ENCODE measurements at places on chromosomes 11 and 22. TPM values are rescaled to one million over a fixed set of nuclear protein-coding genes. Genes with fewer than 3 reads are reported as not detected.

Gene OR8G5
- not detected for total RNA-seq

Gene OR4D5
- not detected for total RNA-seq

Gene OR52I2
- total RNA-seq = not detected

Gene OR10A2
- not detected for total RNA-seq

Gene CCDC188
- not detected for total RNA-seq

Gene CYTH4
- total RNA-seq = not detected

Gene ELMOD1
- under 0.01 TPM for total RNA-seq

Gene PGA5
- total RNA-seq = not detected

DNA sequence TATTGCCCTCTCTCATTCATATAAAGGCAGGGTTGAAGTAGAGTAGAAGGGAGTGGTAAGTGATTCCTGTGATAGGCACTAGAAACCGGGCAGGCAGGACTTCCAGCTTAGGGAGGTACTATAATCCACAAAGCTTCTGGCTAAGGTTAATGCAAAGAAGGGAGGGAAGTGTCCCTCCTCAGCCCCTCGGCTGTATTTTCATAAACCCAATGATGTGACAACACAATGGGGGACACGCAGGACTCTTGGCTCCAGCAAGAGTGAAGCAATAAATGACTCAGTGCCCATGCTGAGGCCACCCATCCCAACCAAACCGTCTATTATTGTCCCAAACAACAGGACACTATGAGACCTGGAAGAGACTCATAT lies 90.7 kb downstream of the ETS1 start:
- DNase-seq = no peak

GRCh38 chr11:96254087-96254486 lies 88.9 kb downstream of the MAML2 start:
- no peak for DNase-seq

DNA sequence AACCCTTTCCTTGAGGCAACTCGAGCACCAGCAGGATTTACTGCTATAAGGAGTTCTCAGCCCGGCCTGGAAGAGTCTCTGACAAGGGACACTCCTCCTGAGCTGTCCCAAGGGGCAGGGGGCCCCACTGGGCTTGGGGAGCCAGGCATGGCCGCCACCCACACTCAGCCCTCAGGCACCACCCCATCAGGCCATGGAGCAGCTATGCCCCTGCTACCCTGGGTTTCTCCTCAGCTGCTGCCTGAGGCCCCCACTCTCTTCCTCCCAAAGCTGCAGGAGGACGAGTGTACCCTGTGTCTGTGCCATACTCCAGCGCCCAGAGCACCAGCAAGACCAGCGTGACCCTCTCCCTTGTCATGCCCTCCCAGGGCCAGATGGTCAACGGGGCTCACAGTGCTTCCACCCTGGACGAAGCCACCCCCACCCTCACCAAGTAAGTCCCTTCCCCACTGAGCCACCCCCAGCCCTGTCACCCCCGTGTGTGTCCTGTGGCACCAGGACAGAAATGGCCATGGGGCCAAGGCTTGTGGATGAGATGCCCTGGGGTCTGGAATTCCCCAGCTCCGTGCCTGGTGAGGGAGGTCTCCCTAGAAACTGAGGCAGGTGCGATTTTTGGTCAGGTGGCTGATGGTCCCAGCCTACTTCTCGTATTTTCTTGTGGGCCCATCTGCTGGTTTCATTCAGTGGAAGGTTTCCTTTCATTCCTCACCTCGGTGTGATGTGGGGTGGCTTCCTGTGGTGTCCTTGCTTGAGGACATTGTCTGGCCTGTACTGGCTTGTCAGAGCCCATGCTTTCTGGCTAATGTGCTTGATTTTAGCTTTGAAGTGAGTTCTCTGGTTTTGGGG lies 28.4 kb downstream of the TAB1 start:
- DNase-seq = no peak

DNA sequence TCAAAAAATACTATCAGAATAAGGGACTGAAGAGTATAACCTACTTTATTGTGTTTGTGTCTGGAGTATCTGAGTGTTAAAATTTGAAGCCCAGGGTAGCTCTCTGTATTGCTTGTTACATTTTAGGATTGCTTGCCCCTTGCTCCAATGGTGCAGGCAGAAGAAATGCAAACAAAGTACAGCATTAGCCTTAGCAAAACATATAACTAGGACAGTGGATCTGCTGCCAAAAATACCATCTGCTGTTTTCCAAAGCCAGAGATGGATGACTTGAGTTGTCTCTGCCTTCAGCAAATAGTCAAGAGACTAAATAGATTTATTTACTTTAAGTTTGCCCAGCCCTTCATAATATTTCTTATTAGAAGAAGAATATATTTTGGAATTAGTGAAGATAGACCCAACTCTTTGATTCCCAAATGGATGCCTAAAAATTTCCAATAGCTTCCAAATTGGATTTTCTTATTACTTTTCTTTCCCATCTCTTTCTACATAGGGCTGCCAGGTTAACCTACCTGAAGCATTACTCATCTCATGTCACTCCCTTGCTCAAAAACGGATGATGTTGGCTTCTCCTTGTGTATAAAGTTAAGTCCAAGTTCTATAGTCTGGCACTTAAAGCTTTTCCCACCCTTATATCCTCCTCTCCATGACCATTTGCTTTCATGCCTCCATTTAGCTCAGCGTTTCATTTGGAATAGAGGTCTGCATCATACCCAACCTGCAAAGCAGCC lies 66.3 kb downstream of the LDLRAD3 start:
- DNase-seq = peak; percentile 66

DNA sequence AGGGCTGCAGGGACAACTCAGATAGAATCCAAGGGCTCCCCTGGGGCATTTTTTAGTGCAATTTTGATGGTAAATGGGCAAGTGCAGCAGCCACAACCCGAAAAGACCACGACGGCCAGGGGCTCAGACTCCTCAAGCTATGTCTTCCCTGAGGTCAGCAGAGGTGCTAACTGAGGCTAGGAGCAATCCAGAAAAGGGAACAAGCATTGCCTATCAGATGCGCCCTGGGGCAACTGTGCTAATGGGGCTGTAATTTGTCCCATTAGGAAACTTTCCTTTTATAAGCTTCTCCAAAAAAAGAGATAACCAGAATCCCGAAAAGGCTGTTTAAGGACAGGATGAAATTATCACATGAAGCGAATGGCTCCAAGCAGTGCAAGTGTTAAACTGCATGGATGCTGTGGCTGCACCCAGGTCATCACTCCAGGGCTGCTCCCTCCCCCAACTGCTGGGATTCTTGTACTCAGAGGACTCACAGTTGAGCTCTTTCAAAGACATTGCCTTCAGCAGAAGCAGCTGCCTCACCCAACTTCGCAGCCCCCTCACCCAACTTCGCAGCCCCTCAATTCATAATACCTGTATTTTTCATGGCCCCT lies 2.8 kb upstream of the CD3E start:
- DNase-seq = no peak

DNA sequence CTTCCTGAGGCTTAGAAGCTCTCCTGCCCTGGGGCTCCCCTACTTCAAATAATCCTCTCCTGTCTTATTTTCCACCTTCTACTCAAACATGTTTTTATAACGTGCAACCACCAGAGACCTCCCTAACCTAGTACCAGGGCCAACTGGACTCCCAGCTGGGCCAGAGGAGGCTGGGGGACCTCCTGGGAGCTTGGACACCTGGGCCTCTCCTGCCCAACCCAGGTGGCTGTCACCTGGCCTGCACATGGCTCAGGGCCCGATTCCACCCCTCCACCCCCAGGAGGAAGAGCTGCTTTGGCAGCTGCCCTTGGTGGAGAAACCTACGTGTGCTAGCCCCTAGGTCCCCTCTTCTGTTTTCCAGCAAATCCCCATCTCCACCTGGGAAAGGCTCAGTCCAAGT lies 105.2 kb downstream of the ABTB2 start:
- DNase-seq = no peak

DNA sequence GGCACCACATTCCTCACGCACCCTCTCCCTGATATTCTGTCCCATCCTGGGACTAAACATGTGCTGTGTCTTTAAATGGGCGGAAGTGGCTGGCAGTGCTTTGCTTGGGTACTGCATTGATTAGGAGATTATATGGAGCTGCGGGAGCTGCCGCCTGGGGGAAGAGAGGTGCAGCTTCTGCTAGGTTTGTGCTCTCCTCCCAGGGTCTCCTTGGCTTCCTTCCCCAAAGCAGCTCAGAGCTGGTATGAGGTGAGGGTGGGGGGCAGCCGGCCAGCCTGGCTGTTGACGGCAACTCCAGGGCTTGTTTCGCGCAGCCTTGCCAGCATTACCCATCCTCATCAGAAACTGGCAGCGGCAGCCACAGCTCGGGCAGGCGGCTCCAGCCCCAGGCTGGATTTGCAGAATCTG lies 95.4 kb downstream of the GRAMD1B start:
- DNase-seq = no peak

GRCh38 chr11:65452806-65453490 lies 30.4 kb downstream of the NEAT1 start:
- DNase-seq = peak; percentile 89

- DNase-seq = no peak
Observed at GRCh38 chr11:76553554-76554476, 109.0 kb downstream of the EMSY start.

DNA sequence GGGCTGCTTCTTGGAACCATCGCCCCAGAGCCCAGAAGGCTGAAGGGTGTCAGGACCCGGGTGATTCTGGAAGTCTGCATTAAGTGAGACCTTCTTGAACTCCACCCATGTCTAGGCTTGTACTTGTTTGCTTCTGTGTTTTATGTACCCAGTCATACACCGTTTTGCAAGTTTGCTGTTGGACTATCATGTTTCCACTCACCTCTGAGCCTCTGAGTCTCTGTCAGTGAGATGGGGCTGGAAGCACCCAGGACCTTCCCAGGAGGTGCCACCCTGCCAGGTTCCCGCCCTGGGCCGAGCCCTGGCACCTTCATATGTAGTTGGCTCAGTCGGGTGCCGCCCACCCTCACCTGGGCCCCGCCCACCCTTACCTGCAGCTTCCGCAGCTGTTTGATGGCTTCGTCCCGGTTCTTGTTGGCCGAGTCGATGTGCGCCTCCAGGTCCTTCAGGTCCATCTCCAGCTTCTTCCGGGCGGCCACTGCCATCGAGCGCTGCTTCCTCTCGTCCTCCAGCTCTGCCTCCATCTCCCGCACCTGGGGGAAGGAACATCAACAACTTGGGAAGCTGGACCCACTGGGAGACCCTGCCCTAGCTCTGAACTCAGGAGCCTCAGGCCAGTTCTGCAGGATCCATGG lies 35.1 kb downstream of the APOL1 start:
- DNase-seq = peak; percentile 38

GRCh38 chr22:48153726-48154125 lies 1391.3 kb downstream of the TBC1D22A start:
- DNase-seq = no peak

GRCh38 chr11:45475173-45475572 lies 189.0 kb upstream of the SYT13 start:
- no peak for DNase-seq

Data from bronchial epithelial cell (primary cell).